ENCODE measurements at places on chromosomes 7 and 10.

DNA sequence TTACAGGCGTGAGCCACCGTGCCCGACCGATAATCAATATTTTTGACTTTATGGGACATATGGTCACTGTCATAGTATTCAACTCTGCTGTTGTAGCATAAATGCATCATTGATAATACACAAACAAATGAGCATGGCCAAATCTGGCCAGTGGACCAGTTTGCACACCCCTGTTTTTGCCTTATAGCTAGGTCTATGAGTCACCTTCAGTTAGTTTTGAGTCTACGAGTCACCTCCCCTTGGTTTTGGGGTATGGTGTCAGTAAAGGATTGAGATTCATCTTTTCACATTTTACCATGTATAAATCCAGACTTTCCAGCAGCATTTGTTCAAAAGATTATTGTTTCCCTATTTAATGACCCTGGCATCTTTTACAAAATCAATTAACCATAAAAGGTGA lies 362.5 kb upstream of the NRP1 start:
- DNase-seq = no peak

DNA sequence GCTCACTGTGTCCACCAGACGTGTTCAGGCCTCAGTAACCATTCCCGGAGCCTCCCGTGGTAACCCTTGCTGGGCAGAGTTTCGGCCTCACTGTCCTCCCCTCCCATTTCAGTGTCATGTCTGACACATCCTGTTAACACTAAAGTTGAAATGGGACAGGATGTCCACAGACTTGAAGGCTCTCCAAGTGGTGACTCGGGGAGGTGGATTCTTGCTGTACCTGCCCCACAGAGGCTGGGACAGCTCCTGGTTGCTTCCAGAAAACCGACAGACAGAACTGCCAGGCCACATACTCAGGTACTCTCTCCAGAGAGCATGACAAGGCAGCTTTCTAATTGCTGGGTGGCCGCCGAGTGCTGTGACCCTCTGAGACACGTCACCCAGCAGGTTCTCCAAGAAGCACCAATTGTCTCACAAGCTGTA lies 17.9 kb upstream of the CYTH3 start:
- no peak for DNase-seq

GRCh38 chr10:52952391-52953055 lies 179.9 kb upstream of the MBL2 start:
- no peak for DNase-seq

- no peak for DNase-seq
Measured at GRCh38 chr10:122263971-122264370, 7.1 kb upstream of the BTBD16 start.

GRCh38 chr10:43265799-43266721 lies 805 bp downstream of the RASGEF1A start:
- DNase-seq = peak; percentile 29

DNA sequence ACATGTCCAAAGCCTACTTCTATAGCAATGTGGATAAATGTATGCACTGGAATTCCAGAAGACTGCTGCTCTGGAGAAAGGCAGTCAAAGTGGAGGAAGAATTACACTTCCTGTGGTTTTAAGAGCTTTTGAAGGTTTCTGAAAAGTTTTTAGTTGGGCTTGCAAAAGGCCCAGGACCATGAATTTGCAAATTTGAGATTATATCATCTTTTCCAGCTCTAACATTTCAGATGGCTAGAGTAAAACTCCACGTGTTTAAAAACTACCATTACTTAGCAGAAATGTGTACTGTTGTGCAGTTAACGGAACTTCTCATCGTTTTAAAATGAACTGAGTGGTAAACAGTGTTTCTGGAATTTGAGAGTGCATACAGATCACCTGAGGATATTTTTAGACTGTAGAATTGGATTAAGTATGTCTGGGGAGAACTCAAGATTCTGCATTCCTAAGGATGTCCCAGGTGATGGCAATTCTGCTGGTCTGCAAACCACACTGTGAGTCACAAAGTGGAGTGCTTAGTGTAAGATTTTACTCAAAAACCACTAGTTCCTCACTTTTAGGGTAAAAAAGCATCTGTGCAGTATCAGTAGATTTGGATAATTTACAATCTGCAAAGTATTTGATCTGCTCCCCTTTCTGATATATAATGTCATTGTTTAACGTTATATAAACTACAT lies 32.9 kb upstream of the CCDC71L start:
- no peak for DNase-seq

DNA sequence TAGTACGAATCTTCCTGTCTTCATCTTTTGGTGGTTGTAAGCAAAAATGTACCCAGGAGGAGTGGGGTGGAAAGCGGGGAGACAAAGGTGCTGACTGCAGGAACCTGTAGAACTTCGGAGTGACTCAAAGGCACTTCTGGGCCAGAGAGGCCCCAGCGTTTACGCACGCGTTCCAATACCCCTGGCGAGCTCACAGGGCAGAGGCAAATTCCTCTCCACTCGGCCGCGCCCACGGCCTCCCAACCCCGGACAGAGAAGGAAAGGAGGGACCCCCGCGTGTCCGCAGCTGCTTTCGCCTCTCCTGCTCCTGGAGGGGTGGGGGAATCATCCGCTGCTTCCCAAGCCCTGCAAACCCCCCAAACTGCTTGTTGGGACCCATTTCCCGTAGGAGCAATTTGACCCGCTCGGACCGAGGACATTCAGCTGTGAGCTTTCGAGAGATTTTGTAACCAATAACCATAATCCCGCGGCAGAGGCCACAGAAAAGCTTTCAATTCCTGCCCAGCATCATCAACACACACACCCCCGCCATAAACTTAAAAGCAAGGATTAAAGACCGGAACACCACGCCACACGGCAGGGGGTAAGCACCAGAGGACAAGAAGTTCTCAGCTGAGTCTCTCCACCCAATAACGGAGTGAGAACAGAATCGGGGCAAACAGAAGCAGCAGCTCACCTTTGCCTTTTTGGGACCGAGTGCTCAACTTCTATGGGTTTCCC lies 2.3 kb downstream of the IGF2BP3 start:
- peak; percentile 7 for DNase-seq

DNA sequence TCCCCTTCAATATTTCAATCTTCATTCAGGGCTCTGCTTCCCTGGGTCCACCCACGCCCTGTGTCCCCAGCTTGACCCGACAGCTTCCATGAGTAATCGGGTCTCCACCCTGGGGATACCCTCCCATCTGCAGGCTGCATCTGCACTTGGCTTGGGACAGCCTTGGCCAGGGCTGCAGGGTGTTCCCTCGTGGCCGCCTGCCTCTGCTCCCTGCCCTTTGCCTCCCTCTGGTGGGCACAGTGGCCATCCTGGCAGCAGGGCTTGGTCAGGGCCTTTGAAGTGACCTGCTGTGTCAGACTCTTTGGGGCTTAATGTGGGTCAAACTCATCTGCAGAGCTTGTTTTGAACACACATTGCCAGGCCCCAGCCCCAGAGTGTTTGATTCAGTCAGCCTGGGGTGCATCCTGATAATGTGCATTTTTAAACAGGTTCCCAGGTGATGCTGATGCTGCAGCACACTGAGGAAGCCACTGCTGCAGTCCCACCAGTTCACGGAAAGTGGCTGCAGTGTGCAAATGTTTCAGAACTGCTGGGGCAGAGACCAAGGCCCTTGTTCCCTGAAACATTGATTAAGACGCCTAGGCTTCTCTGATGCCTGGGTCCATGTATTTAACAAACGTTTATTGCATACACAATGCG lies 80.7 kb upstream of the SEC61G start:
- no peak for DNase-seq

DNA sequence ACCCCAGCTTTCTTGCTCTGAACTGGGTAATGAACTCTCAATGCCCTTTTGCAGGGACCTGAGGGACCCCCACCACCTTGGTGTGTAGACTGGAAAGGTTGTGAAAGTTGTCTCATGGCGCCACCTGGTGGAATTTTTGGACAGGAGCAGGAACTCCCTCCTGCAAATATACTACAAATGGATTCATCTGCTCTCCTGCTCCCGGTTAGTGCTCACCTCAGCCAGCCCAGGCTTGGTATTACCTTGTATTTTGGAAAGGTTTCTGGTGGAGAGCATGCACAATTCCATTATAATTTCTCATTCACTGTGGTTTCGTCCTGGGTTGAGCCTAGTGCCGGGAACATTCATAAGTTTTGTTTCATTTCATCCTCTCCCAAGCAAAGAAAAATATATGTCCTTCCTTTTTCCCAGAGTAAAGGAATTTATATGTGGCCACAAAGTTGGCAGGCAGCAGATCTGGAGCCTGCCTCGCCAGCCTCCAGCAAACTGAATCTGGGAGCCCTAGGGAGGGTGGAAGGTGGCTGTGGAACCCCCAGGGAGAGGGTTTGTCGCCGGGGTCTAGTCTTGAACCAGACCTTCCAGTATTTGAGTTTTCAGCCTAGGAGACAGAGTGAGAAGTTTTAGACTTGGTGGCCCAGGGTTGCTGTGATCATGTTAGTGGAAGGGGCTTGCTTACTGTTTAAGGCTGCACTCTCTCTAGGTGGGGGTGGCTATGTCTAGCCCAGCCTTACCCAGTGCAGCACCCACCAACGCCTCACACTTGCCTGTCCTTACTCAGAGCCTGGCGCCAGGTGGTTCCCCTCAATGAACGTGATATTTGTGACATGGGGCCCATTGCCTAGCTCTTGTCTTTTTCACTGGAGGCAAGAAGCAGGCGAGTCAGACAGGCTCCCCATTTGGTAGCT lies 9.5 kb downstream of the FAM241B start:
- peak; percentile 65 for DNase-seq

GRCh38 chr10:86339226-86339865 lies 27.2 kb downstream of the GRID1 start:
- DNase-seq = no peak

- DNase-seq = peak; percentile 46
Measured at GRCh38 chr10:88896994-88897853, 17.2 kb downstream of the STAMBPL1 start.

DNA sequence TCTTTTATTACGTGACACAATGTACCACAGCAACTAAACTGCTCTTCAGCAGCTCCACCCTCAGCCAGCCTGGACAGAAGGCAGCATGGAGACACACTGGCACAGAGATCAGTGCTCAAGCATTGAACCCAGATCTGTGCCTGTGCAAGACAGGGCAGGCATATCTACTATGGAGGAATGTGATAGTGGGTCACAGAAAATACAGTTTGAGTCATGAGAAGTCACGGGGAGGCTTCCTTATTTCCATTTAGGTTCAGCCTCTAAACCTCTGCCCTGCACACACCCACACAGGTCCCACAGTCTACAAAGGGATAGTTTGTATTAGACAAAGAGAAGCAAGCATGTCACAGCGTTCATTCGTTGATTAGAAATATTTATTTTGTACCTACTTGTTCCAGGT lies 187.4 kb upstream of the AGR3 start:
- DNase-seq = no peak

DNA sequence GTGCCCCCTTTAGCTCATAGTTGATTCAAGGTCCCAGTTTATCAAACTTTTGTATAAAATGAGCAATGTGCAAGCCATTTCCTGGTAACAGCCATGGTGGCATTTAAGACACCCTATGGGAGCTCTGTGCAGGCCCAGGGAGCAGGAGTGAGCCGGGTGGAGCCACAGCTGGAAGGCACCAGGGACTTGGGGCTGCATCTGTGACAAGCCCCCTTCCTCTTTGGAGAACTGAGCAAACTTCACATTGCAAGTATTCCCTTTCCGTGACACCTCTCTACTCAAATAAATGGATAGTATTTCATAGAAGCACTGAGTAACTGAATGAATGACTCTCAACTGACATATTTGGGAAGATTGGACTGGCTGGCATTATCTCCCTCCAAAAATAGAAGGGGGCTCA lies 558.7 kb upstream of the FOXK1 start:
- DNase-seq = no peak

GRCh38 chr7:139844779-139845442 lies 15.8 kb downstream of the TBXAS1 start:
- no peak for DNase-seq

DNA sequence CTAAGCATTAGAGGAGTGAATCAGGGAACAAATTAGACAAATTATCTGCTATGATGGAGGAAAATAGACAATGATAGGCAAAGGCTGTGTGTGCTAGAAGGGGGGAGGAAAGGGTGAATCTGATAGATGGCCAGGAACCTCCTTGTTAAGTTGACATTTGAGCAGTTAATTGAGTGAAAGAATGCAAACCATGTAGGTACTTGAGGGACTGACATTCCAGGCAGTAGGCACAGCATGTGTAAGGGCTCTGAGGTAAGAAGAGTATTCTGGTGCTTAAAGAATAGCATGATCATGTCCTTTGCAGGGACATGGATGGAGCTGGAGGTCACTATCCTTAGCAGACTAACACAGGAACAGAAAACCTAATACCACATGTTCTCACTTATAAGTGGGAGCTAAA lies 48.6 kb upstream of the TES start:
- no peak for DNase-seq

GRCh38 chr10:89643431-89643811 lies 1.6 kb downstream of the PANK1 start:
- no peak for DNase-seq

DNA sequence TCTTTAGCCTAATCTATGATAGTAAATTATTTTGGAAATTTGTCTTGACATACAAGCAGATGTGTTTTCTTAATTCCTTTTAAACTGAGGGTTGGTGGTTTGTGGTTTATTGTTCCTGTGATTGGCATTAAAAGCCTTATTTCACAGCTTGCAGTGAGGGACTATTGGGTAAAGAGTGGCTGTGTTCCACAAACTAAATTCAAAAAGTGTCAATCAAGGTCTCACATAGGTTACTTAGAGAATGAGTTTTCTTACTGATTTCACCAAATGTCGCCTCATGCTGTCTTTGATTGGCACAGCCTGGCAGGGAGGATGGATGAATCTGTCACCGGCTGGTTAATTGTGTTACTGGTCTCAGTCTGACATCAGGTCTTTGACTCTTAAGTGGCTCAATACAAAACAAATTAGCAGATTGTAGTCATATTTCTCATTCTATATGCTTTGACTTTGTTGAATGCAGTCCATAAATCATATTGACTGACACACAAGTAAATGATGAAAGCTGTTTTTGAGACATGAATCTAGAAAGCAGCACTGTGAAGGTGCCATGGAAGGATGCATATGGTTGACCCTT lies 66.8 kb upstream of the CYP26C1 start:
- DNase-seq = no peak

DNA sequence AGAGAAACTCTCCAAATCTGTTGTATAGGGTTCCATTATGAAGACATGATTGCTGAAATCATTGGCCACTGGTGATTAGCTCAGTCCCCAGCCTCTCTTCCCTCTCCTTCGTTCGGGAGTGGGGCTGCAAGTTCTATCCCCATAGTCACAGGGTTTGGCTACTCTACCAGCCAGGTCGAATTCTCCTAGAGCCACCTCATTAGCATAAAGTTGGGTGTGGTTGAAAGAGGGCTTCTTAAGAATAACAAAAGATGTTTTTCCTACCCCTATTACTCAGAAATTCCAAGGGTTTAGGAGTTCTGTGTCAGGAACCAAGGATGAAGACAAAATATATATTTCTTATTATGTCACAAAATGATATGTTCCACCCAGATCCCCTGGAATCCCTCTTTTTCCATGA lies 166.2 kb upstream of the YAE1 start:
- no peak for DNase-seq

DNA sequence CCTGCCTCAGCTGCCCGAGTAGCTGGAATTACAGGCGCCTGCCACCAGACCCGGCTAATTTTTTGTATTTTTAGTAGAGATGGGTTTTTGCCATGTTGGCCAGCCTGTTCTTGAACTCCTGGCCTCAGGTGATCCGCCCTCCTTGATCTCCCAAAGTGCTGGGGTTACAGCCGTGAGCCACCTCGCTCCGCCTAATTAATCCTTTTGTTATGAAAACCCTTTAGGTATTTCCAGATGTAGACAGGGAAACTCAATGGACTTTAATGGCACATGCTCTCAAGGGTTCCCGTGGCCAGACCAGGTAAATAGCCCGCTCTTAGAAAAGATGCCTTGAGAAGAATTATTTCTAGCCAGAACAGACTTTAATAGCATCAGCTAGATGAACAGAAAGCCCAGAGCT lies 19.7 kb upstream of the EXOC4 start:
- no peak for DNase-seq

GRCh38 chr7:66296001-66296521 lies 90.9 kb downstream of the TPST1 start:
- DNase-seq = no peak
